ENCODE measurements at places on chromosomes 2 and 18. TPM values are rescaled to one million over a fixed set of nuclear protein-coding genes. Genes with fewer than 3 reads are reported as not detected.

The GPAT2 gene
- total RNA-seq, result 1.6 TPM

The CYB5A gene
- 84.1 TPM for total RNA-seq

DNA sequence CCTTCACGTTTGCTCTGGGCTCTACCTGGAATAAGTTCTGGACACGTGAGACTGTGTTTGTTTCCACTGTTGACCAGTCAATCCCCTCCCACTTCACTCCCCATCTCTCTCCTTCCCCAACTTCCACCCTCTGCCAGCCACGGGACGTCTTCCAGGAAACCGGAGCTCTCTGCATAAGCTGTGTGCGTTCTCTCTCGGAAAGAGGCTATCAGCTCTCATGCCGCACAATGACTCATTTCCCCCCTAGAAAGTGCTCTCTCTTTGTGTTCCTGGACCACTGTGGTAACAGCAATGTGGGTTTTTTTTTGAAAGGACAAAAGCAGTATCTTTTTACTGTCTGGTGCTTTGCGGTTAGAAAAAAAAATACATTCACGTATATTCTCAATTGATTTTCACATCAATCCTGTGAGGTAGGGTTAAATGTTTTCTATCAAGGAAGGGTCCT, 10.2 kb downstream of the PROKR1 start:
- DNase-seq, result peak; percentile 28

GRCh38 chr2:40150266-40150665, 301.6 kb downstream of the SLC8A1 start:
- DNase-seq, result no peak

- DNase-seq, result no peak
These were observed 374.8 kb upstream of the MYT1L start for GRCh38 chr2:2705871-2706270.

DNA sequence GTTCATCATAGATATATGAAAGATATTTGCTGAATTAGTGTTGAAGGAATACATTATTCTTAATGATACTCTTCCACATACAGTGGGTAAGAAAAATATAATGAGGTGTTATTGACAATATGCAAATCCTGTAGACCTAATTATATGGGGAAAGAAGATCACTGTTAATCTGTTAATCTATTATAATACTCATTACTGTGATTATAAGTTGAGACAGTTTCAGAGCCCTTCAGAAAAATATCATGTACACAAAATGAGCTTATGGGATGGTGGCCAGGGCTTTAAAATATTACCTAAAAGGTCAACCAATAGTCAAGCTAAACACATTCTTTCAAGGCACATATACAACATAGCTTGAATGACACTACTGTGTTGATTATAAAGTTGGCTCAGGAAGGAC, 163.5 kb downstream of the NOL4 start:
- DNase-seq, result no peak

GRCh38 chr2:123688231-123688940, 336.7 kb upstream of the CNTNAP5 start:
- DNase-seq, result no peak

- no peak for DNase-seq
These were observed 21.0 kb downstream of the FHL2 start for GRCh38 chr2:105377871-105378270.

DNA sequence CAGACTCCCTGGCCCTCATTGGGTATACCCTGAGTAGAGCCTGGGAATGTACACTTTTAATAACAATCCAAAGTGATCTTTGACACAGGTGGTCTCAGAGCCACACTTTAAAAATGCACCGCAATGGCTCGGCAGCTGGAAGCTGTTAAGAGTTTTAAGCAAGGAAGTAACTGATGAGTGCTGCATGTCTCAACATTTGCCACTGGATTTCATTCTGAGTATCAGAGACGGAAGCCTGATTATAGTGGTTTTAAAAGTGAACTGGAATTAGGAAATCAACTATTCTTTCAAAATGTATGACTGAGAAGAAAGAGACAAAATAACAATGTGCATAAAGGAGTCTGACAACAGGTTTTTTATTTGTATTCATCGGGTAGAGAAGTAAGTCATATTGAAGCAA, 7.5 kb downstream of the MBOAT2 start:
- no peak for DNase-seq

DNA sequence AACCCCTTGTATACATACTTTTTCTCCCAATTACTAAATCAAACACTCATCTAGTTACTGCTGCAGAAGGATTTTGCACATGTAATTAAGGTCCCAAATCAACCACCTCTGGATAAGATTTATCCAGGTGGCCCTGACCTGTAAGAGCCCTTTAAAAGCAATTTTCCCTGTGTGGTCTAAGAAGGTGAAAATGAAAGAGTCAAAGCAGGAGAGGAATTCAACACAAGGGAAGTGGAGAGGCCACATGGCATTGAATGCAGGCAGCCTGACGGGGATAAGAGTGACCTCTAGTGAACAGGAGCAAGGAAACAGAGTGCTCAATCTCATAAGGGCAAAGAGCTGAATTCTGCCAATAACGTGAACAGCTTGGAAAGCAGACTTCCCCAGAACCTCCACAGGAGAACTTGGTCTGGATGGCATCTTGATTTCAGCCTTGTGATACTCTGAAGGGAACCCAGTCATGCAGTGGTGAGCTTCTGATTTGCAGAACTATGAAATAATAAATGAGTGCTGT, 27.2 kb downstream of the PPP3R1 start:
- DNase-seq, result no peak

DNA sequence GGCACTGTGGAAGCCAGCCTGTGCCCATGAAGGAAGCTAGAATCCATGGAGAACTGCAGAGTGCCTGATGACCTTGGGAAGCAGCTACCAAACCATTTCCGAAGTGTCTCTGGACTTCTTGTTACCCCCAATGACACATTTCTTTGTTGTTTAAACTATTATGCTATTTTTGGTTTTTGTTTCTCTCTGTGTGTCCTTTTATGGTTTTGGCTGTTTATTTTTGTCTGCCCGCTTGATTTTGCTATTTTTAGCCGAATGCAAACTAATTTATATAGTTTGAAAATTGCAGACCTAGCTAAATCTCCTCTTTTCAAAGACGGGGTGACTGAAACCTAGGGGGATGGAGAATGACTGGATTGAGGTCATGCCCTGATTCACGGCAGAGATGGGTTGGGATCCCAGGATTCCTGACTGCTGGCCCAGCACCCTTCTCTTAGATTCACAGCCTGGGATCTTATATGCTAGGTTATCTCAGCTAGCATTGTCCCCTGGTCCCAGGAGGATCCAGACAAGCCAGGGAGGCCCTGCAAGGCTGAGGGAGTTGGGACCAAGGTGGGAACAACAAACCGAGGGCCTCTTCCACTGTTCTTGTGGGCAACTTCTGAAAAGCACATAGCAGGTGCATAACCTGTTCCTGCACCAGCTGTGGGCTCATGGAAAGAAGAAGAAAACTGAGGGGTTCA, 116.3 kb upstream of the HAAO start:
- no peak for DNase-seq
